ENCODE measurements at places on chromosomes 5 and 9.

- DNase-seq, result no peak
Measured at GRCh38 chr5:44388321-44389089, 715 bp downstream of the FGF10 start.

DNA sequence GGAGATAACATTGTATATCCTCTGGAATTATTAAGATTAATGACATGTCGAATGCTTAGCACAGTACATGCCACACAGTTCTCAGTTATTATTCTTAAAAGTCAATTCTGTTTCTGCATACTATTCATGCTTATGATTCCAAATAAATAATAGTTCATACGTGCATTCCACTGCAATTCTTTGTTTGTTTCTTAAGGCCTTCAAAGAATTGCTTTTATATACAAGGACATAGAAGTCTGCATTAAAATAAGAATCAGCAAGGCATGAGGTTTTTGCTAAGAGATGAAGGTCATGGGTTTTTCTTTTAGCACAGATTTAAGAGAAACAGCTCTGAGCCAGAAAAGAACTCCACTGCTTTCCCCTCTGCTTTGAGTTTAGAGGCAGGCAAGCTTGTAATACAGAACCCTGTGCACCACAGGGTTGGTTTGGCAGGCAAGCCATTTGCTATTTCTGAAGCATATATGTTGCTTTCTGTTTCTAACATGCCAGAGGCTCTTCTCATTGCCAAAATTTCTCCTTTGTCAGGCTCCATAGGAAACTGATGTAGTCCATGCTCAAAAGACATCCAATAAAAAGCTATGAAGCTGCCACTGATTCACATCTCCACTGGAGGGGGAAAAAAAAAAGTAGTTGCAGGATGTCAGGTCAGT is 420.6 kb upstream of the TYRP1 start:
- no peak for DNase-seq

GRCh38 chr5:40446910-40447309 is 232.8 kb upstream of the PTGER4 start:
- no peak for DNase-seq

DNA sequence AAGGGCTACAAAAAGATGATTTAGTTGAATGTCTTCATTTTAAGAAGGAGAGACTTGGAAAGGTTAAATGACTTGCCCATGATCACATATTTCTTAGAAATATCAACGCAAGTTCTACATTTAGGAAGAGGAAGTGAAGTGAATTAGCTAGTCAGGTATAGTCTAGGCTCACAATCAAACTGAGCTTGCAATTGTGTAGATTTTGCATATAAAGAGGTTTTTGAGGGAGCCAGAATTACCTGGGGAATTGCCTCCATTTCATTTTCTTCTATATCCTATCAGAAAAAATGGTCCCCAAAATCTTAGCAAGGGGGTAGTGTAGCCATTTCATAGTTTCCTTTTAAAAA is 71.3 kb downstream of the MFAP3 start:
- no peak for DNase-seq

DNA sequence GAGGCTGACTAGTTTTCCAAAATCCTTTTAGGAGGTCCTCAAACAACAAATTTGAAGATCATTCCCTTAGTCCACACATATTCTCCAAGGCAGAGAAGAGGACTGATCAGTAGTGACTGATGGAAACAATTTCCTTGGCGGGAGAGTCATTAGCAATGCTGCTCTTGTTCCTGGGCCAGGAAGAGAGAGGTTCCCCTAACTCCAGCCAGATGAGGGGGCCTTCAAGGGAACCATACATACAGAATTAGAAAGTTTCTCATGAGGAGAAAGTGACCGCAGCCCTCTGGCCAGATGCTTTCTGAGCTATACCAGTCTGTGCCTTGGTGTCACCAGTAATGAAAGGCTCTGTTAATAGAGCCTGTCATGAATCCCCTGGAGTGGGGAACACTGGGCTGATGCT is 539.4 kb downstream of the BNC2 start:
- no peak for DNase-seq

- DNase-seq, result no peak
Measured at GRCh38 chr9:38108326-38108725, 39.3 kb upstream of the SHB start.

- no peak for DNase-seq
Measured at GRCh38 chr9:3847377-3847776, 321.6 kb upstream of the RFX3 start.

DNA sequence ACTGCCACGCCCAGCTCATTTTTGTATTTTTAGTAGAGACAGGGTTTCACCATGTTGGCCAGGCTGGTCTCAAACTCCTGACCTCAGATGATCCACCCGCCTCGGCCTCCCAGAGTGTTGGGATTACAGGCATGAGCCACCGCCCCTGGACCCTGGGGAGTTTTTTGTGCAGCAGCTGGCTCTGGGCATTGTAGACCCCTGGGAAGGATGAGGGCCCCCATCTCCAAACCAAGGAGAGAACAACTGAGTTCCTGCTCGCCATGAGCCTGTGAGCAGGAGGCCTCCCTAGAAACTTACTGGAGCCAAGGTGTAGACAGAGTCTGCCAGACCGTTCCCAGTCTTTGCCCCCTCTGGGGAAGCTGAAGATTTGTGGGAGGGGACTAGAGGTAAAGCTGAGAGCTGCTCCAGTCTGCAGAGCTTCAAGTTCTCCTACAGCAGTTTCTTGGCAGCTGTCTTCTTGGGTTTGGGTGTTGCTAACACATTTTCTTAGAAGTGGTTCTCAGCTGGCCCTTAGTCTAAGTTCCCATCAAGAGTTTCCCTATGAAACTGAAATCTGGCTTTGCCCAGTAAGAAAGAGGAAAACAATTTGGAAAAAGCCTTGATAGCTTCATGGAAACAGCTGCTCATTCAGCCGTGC is 12.4 kb downstream of the NUDT2 start:
- DNase-seq, result no peak

DNA sequence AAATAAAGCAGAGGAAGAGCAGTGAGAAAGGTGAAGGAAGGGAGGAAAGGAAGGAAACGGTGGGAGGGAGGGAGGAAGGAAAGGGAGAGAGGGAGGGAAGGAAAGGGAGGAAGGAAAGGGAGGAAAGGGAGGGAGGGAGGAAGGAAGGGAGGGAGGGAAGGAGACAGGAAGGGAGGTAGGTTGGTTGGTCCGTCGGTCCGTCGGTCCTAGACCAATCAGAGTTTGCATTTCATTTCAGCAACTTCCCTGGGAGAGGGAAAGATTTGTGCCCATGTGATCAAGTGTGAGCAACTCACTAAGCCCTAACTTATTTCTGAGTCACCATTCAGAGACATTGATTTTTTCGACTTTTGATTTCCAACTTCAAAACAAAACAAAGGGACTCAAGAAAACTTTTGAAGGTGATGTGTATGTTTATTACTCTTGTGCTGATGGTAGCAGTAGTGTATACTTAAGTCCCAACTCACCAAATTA is 18.8 kb downstream of the NANS start:
- DNase-seq, result no peak

- no peak for DNase-seq
Measured at GRCh38 chr5:43839218-43839617, 236.2 kb downstream of the NNT start.

DNA sequence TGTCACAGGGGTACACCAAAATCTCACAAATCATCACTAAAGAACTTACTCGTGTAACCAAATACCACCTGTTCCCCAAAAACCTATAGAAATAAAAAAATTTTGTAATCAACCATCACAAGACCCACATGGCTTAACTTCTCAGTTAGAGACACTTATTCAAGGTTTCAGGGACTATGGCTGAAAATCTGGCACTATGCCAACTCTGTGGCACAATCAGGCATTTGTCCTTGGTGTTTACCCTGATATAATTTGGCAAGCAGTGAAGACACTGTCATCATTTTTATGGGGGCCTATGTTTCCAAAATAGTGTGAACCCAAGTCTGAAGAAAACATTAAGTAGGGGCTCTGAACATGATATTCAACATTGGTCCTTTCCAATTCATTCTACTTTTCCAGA is 59.0 kb downstream of the ZNF622 start:
- DNase-seq, result no peak

GRCh38 chr5:63959177-63959982 is 2.9 kb downstream of the HTR1A start:
- no peak for DNase-seq

GRCh38 chr5:146796911-146797310 is 81.6 kb downstream of the PPP2R2B start:
- no peak for DNase-seq

- DNase-seq, result no peak
Measured at GRCh38 chr5:97529354-97529985, 346.4 kb upstream of the RIOK2 start.

- no peak for DNase-seq
Measured at GRCh38 chr9:104970271-104970987, 42.5 kb upstream of the ABCA1 start.

GRCh38 chr5:116084871-116085715 is at the start of gene COMMD10:
COMMD10 (plus strand) TSS chr5:116085025.
- DNase-seq, result peak; percentile 90

DNA sequence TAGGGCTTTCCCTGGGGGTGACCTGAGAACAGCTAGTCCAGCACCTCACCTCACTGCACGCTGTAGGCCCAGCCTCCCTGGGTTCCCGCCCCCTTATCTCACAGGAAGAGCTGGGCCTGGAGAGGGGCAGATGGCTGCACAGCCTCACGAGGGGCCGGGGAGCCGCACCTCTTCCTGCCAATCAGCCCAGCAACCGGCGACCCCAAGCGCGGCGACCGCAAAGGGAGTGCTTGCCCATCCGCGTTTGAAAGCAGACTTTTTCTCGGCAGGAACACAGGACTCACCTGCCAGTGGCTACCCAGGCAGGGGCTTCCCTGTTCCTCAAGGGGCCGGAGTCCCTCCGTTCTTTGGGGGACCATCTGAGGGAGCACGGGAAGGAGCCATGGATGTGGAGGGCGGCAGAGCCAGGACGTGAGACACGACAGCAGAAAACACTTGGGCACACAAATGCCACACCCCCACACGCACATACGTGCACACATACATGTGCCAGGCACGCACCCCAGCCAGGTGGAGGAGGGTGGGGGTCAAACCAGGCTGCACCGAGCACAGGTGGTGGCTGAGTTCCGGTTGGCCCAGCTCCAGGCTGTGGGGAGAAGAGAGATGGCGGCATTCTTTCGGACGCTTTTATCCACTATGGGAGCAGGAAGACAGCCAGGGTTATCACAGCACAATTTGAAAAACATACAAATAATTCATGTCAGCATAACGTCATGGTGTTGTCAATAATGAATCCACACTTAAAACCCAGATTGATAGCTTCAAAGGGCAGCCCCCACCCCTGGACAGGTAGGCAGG is 11.3 kb downstream of the TMEM250 start:
- DNase-seq, result peak; percentile 74

- no peak for DNase-seq
Measured at GRCh38 chr5:64634997-64635686, 55.2 kb upstream of the SHISAL2B start.

DNA sequence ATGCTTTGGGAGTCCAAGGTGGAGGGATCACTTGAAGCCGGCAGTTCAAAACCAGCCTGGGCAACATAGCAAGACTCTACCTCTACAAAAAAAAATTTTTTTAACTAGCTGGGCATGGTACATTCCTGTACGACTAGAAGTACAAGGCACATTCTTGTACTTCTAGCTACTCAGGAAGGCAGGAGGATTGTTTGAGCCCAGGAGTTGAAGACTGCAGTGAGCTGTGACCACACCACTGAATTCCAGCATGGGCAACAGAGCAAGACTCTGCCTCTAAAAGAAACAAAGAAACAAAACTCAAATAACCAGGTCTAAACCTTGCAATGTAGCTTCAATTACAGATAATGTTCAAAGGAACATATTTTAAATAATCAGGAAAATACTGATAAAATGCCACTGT is 56.2 kb downstream of the SSBP2 start:
- DNase-seq, result no peak

DNA sequence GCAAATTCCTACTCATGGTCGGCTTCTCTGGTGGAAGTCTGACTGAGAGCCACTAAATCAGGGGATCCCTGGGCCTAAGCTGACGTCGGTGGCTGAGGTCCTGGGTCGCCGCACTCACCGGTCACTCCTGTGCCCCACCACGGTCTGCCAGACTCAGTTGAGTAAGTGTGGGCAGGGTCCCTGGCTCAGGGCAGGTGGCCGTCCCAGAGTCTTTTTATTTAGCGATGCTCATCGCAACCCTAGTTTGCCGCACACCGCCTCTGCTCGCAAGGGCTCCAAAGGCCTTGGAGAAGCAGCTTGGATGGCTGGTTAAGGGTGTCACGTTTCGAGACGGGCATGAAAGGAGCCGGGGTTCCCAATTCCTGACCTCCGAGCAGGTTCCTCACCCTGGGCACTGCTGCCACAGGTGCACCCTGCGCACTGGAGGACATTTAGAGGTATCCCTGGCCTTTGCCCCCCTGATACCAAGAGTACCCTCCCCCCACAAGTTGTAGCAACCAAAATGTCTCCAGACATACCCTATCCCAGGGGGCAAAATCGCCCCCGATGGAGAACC is 59.9 kb downstream of the NSUN2 start:
- DNase-seq, result no peak

DNA sequence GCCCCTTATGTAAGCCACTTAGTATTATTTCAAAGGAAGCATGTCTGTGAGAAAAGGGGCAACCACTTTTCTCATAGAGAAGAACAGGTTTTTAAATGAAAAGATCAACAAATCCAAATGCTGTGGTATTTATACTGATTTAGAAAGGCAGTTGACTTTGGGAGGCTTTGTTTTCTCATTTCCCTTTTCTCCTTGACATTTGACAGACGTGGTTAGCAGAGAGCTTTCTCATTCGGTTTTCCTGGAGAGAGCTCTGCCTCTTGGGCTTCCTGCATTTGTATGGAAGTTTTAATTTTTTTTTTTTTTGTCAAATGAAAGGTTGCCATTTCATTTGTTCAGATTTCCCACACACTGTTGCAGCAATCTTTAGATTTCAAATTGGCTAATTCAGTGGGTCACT is 62.5 kb downstream of the EXOSC2 start:
- no peak for DNase-seq

- DNase-seq, result no peak
Measured at GRCh38 chr9:223152-223551, 8.5 kb downstream of the DOCK8 start.
